ENCODE measurements at places on chromosomes 7 and 10.

DNA sequence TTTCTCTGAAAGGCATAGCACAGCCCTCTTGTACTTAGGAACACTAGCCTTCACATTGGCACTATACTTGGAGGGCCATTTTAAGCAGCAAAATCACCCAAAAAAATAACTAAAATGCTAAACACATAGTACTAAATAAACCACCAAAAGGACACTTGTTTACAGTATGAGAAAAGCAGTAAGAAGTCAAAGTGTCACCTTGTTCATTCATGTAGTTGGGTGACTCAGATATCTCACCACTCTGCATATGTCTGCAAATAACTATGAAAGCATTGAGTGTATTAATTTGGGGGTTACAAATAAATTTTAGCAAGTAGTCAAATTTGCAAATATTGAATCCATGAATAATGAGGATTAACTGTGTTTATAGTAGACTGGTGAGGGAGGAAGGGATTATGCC, 107.6 kb downstream of the ELAPOR2 start:
- DNase-seq = no peak

DNA sequence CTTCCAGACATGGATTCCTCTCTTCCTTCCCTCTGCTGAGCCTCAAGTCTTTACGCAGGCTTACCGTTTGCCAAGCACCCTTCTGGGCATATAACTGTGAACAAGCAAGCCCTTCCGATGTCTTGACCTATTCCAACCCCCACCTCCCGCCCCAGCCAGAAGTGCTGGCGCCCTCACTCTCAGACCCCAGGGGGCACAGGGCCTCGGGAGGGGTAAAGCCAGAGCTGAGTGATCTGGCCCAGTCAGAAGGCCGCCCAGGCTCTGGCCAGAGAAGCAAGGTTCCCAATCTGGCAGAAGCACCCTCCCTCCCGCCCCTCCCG, 1.2 kb downstream of the PRRT4 start:
- DNase-seq = no peak

DNA sequence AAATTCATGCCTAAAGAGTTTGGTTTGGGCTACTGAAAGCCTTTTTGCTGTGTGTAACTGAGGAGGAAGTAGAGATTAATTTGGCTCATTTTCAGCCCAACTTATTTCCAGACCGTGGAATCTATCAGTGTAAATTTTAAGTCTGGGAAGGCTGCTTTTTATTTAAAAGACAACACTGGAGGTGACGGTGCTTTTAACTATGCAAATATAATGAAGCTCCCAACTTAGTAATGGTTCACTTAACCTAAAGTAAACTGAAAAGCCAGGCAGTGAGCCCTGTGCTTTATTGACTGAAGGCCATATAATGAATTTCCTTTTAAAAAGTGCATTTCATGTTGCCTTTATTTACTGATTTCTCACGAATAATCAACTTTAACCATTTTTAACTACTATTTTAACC, 127.2 kb downstream of the NPY start:
- no peak for DNase-seq

- no peak for DNase-seq
Measured at GRCh38 chr7:112503361-112503972, 22.7 kb downstream of the LSMEM1 start.

GRCh38 chr10:113232928-113233511, 283.0 kb downstream of the TCF7L2 start:
- no peak for DNase-seq

DNA sequence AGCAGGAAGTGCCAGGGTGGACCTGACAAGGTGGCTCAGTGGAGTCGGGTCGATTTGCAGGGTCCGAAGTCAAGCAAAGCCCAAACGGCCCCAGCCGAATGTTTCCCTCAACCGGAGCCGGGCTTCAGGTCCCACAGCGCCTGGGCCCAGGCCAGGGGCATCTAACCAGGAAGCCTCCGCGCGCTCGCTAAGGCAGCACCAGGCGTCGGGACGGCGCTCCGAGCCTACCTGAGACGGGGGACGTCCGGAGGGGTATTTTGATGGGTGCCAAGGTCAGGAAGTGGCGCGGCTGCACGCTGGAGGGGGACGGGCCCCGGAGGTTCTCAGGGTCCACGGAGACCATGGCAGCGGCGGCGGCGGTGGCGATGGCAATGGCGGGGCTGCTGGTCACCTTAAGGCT, 51.5 kb downstream of the TCERG1L start:
- no peak for DNase-seq

- DNase-seq = no peak
Measured at GRCh38 chr10:102613286-102613685, 31.0 kb upstream of the TRIM8 start.

- no peak for DNase-seq
Measured at GRCh38 chr10:70613941-70614340, 11.4 kb upstream of the PRF1 start.

DNA sequence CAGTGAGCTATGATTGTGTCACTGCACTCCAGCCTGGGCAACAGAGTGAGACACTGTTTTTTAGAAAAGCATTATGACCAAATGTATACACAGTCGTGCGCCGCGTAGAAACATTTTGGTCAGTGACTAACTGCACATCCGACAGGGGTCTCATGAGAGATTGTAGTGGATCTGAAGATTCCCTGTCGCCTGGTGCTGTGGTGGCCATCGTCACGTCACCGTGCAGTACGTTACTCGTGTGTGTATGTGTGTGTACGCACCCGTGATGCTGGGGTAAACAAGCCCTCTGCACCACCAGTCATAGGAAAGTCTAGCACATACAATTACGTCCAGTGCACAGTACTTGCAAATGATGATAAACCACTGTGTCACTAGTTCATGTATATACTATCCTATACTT, 109.4 kb downstream of the ELFN1 start:
- DNase-seq = no peak

- peak; percentile 57 for DNase-seq
Measured at GRCh38 chr10:132701099-132701845, 84.7 kb downstream of the NKX6-2 start.

DNA sequence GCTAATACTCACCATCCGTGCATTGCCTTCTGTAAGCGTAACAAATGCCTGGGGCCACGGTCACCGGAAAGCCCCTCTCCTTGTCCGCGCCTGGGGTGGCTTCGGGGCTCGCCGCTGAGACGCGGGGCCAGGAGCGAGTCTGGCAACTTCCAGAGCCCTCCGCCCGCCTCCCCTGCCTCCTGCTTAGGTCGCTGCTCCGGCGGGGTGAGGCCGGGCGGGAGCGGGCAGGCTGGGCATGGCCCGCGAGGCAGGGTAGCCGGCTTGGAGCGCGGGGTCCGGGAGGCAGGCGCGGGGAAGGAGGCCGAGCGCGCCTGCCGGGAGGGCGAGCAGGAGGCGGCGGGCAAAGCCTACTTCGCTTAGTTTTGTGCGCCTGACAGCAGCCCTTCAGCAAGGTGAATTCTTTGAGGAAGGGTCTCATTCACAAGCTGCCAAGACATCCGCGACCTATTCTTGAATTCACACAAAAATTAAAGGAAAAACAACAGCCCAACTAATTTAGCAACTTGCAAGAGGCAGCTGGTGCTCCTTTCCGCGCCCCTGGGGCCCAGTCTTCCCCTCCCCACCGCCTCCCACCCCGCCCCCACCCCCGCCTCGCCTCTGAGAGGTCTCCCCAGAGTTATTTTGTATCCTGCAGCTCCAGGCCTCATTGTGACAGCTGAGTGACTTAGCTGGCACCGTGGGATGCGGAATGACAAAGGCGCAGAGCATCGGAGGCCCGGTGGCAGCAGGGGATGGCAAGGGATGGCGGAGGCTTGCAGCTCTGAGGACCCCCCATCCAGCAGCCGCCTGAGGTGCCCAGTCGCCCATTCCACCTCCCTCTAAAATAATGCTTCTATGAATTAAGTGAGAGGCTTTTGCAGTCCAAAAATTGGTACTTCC, 12.8 kb upstream of the KAT6B start:
- no peak for DNase-seq

DNA sequence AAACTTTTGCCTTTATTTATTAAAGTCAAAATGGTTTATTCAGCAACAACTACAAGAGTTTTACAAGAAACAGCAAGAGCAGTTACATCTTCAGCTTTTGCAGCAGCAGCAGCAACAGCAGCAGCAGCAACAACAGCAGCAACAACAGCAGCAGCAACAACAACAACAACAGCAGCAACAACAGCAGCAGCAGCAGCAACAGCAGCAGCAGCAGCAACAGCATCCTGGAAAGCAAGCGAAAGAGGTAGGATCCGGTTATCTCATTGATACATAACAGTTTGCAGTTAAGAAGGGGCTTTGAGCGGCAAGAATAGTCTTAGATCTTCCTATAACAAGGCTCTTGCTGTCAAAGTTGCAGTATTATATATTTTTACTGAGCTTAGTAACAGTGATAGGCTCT, 215.1 kb downstream of the FOXP2 start:
- DNase-seq = no peak

GRCh38 chr10:78451592-78451991, 417.9 kb downstream of the RPS24 start:
- DNase-seq = no peak

- no peak for DNase-seq
Measured at GRCh38 chr10:125187238-125188194, 27.2 kb upstream of the CTBP2 start.

DNA sequence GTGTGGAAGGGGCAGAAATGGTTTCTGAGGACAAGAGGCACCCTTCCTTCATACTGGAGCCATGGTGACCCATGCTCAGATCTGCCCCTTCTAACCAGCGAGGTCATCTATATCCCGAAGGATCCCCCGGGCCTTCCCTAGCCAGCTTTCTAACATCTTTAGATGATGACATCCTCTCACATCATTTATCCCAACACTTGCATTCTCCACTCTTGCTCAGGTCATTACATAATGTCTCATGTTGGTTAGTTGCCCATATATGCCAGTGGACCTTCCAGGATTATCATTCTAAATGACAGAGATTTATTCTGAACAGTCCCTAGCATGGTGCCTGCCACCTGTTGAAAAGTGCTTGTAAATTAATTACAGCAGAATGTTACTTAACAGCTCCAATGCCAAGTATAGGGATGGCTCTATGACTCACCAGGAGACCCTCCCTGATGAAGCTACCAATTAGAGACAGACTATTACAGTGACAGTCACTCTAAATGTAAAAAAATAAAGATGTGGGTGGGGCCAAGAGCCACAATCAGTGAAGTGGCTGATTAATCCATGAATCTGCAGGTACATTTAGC, 22.6 kb upstream of the ABLIM1 start:
- no peak for DNase-seq

GRCh38 chr10:108662975-108663374, 1260.3 kb downstream of the XPNPEP1 start:
- no peak for DNase-seq

DNA sequence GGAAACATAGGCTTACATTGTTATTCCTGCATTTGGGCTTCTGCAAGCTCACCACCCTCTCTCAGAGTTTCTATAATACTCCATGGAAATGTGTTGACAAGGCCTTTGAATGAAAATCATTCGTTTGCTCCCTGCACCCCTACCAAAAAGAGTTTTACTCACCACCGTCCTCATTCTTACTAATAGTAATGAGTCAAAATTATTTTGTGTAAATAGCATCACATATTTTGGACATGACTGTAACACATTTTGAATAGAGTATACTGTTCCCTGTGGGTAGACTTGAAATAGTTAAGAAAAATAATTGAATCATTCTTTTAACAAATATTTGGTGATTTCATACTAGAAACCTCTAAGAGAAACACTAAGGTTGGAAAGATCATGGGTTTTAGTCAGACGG, 84.6 kb downstream of the AKAP9 start:
- no peak for DNase-seq

GRCh38 chr10:19705250-19705649, 111.0 kb upstream of the PLXDC2 start:
- no peak for DNase-seq

DNA sequence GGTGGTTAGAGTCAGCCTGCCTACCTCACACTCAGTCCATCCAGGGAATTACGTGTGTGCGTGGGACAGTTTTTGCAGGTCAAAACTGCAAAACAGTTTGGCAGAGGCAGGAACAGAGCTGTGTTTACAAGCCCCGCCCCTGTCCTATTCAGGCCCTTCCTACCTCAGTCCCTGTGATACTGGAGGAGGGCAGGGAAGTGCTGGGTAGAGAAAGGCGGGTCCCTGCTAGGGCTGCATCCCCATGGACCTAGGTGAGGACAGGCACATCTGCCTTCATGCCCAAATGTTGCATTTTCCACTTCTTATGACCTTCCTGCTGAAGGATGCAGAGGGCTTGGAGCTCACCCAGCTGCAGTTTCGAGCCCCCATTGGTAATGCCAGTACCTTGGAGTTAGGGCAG, 25.1 kb downstream of the SBDS start:
- no peak for DNase-seq

GRCh38 chr7:38451840-38452239, 178.4 kb upstream of the TARP start:
- DNase-seq = no peak

Data from tibial artery (tissue), 4 donors.